Putamen (tissue), 1 donor: ENCODE measurements at places on chromosomes 12 and 14.

DNA sequence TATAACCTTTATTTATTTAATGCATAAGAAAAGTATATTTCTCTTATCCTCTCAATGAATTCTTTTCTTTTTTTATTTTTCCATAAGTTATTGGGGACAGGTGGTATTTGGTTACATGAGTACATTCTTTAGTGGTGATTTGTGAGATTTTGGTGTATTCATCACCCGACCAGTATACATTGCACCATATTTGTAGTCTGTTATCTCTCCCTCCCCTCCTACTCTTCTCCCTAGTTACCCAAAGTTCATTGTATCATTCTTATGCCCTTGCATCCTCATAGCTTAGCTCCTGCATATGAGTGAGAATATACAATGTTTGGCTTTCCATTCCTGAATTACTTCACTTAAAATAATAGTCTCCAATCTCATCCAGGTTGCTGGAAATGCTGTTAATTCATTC is 1900.0 kb upstream of the SEL1L start:
- DNase-seq, result no peak

- no peak for DNase-seq
Observed at GRCh38 chr14:102983496-102983895, 61.0 kb downstream of the AMN start.

GRCh38 chr12:114656906-114657596 is 26.9 kb downstream of the TBX3 start:
- DNase-seq, result no peak

DNA sequence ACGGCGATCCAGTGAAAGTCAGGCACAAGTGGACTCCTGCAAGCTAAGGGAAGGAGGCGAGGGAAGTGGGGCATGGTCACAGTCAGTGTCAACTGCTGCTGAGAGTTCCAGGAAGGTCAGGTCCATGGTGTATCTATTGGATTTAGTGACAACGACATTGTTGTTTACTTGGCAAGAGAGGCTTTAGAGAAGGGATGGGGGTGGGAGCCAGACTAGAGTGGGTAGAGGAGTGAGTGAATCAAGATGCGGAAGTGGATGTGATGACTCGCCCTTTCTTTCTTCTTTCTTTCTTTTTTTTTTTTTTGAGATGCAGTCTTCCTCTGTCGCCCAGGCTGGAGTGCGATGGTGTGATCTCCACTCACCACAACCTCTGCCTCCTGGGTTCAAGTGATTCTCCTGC is 12.5 kb downstream of the P2RX7 start:
- no peak for DNase-seq

DNA sequence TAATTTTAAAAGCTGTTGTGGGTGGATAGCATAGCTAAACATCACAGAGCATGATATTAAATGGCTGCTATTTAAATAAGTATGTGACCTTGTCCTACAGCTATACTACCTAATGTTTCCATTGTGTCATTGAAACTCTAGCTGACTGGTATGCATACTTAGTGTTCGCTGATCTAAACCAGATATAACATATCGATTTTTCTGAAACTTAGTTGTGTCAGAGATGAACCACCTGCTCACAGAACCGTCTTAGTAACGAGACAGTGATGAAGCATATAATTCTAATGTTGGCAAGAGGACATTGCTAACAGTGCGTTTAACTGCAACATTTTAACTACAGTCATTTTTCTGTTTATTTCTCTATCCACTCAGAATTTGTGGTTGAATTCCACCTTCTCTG is 36.1 kb upstream of the NUAK1 start:
- DNase-seq, result no peak

- no peak for DNase-seq
Observed at GRCh38 chr14:30330445-30330844, 228.5 kb upstream of the G2E3 start.

DNA sequence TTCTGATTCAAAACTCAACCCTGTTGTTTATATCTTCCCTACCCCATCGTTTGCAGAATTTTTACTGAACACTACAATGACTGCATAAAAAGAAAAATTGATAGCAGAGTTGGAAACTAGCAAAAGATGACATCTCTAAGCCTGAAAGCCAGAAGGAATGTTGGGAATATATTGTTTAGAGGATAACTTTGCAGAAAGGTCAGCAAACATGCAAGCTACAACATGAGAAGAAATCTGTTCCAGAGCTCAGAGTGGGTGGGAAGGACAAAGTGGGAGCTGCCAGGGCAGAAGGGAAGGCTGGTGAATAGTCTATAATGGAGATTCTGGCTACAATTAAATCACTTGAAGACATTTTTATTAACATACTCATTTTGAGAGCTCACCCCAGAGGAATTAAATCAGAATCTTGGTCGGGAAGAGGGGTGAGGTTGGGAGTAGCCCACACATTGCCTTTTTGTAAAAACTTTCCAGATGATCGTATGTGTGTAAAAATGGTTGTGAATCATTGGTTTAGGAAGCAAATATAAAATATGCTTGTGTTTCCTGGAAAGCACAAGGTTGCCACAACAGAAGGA is 574.8 kb downstream of the FLRT2 start:
- DNase-seq, result no peak

- DNase-seq, result no peak
Observed at GRCh38 chr12:23484238-23484637, 465.2 kb downstream of the SOX5 start.

DNA sequence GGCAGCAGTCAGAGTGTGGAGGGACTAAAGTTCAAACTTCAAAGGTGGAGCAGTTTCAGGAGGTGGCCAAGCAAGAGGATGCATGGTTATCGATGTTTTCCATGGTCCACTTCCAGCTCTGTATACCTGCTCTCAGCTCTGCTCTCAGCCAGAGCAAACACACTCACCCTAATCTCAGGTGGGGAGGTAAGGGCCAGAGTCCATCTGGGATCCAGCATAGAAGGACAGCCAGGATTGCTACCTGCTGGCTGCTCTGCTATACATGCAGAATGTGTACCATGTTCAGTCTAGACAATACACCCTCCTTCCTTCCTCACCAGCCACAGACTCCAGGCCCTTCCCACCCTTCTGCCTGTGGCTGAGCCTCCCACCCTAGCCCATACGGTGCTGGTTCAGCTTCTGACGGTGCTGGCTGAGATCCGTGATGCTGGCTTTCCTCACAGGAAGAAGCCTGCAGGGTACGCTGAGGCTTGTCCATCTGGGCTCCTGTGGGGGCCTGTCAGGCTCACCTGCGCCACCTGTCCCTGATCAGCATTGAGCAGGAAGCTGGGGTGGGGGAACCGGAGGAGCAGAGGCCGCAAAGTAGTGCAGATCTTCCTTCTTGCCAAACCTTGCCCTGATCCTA is 2.4 kb downstream of the CBLN3 start:
- DNase-seq, result no peak

DNA sequence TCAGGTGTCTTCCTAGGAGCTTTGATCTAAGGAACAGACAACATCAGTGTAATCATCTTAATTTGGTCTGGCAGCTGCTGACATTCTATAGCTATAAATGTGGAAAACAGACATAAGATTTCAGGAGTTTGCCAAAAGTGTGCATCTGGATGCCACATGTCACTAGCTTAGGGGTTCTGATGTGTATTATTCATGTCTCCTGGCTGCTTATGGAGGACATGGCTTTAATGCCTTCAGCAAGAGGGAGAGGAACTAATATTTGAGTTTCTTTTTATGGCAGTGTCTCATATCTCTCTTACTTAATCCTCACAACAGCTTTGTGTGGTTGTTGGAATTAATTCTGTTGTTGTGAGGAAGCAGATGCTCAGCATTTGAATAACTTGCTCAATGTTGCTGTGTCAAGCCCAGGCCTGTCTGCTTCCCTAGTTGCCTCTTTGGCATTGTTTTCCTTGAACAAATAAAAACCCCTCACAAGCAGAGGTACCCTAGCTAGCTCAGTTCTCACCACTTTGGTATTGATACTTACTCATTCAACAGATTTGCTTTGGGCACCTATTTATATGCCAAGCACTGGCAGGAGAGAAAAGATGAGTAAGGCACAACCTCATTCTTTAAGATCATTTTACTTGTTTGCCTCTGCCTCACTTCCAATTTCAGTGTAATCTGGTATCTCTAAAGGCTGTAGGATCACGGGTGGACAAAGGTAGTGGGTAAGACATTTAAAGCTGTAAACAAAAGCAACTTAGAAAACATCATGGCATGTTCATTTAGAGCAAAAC is 39.8 kb upstream of the EID3 start:
- DNase-seq, result no peak

GRCh38 chr12:83097643-83098342 is 411.1 kb downstream of the TMTC2 start:
- DNase-seq, result no peak

DNA sequence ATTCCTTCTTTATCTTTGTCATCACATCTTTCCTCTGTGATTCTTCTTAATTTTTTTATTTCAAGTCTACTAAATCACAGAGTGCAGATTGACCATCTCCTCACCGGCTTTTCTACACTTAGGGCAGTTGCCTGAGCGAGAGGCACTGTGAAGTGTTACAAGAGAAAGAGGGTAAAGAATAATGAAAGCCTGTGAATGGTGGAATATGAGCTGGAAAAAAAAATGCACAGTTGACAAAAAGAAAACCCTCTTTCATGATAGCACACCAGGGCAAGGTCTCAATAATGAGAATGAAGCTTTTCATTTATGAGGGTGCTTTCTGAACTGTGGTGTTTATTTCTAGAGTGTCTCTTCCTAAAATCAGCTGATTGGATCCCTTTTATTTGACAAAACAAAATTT is 106.2 kb upstream of the PDE3A start:
- DNase-seq, result no peak

DNA sequence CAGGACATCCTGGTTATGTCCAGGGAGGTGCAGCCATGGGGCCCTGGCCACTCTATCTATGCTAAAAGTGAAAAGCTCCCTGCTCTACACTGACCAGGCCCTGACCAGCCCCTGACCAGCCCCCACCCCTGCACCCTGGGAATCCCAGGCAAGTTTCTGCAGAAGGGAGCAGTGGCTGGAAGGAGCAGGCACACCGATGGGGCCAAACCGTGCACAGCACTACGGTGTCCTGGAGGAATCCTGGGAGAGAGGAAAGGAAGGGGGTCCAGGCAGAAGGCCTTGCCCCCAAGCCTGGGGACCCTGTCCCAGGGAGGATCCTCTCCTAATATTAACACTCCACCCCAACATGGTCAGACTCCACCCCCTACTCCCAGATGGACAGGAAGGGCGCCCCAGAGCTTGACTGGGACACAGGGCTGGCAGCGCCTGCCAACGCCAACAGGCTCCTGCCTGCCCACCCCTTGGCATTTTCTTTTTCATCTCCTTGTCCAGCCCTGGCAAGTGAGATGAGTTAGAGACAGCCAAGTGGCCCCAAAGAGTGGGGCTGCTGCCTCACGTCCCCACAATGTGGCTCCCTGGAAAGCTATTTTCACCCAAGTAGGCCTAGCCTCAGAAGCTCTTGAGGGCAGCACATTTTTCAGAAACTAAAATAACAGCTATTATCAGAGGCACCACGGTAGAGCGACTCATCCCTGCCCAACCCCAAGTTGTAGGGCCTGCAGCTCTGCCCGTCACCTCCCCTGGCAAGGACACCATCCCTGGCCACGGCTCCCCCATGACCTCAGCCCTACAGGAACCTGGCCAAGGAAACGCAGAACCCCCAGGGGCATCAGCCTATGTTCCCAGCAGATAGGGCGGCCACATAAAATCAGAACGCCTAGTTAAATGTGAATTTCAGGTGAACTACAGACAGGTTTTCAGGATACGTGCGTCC is 82.6 kb downstream of the SCARB1 start:
- DNase-seq, result no peak

DNA sequence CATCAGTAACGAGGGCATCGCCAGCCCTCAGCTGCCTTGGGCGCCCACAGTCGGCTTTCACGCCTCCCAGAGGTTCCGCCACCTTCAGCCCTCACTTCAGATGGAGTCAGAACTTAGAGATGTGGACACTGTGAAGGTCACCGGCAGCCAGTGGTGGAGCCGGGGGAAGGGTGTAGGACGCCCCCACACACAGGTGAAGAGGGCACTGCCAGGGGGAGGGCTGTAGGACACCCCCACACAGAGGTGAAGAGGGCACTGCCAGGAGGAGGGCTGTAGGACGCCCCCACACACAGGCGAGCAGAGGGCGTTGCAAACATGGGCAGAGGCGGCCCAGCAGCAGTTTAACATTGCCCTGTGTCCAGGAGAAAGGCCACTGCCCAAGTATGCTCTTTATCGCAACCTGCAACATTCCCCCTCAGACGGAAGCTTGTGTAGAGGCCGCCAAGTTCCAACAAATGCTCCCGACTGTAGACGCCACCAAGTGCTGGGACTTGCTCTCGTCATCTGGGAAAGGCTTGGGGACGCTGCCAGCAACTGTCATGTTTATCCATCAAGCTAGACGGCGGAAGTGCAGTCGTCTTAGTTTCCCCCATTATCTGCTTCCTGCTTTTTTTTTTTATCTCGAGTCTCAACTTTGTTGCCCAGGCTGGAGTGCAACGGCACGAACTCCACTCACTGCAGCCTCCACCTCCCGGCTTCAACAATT is 4.9 kb upstream of the ANKLE2 start:
- DNase-seq, result peak; percentile 31

- DNase-seq, result no peak
Observed at GRCh38 chr12:123858176-123858575, 96.1 kb downstream of the DNAH10 start.

- no peak for DNase-seq
Observed at GRCh38 chr14:22491683-22492621, 97.1 kb downstream of the DAD1 start.

DNA sequence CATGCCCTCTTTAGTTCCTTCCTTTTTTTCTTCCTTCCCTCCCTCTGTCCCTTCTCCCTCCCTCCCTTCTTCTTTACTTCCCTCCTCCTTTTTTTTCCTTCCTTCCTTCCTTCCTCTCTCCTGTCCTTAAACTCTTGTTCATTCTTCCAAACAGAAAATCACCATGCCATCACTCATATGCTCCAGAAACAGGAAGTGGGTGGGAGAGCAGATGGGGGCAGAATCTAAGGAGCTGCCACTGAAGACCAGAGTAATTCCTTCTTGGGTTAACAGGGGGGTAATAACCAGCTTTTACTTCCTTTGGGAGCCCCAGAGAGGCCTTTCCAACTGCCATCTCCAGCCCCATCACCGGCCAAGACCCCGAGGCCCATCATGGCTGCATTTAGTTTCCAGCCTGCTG is 51.2 kb downstream of the SVOP start:
- no peak for DNase-seq

- DNase-seq, result no peak
Observed at GRCh38 chr12:104446646-104447421, 9.9 kb upstream of the CHST11 start.
